ENCODE measurements at places on chromosomes 5 and 9. TPM values are rescaled to one million over a fixed set of nuclear protein-coding genes. Genes with fewer than 3 reads are reported as not detected.

Gene KLHL3
- total RNA-seq: 5.5 TPM

Gene IL17B
- 9.6 TPM for total RNA-seq

Gene DNAI1
- not detected for total RNA-seq

Gene AMACR
- total RNA-seq: 11.4 TPM

Gene LYRM7
- 10.7 TPM for total RNA-seq

Gene GPR151
- total RNA-seq: not detected

Gene UNC5A
- not detected for total RNA-seq

Gene ZNF483
- total RNA-seq: 19.7 TPM

DNA sequence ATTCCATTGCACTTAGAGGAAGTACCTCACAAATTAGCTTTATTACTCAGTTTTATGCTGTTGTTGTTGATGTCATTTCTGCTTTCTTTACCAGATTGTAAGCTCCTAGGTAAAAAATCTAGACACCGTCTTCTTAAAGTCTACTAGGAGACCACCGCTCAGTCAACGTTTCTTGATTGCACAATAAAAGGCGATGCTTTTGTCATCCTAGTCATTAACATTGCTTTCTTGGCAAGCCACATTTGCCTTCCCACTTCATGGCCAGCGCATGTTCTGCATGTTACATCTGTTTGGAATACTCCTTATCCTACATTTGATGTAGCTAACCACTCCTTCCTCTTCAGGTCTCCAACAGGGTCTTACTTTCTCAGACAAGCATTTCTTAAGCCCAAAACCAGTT, 464.0 kb upstream of the TUSC1 start:
- no peaks in the 10 kb centered on the region for H3K4me1 ChIP-seq
- H3K4me3 ChIP-seq: no peak overlapping the region
- DNase-seq: no peak
- no peak overlapping the region for H3K27ac ChIP-seq

DNA sequence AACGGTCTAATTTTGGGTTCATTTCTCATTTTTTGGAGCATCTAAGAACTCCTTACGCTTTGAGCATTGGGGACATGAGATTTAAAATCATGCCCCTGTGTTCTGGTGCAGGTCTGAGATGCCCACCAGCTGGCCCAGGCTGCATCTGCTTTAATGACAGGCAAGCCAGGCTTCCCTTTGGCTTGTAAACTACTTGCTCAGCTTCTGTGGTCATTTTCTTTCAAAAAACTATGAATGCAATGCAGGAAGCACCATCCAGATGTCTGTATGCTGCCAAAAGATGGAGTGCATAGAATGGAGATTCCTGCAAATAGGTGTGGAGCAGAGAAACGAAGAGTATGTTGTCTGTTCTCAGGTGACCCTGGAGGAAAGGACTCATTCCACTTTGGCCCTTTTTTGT, 399.9 kb upstream of the ADAMTSL1 start:
- no peaks in the 10 kb centered on the region for H3K4me1 ChIP-seq
- H3K36me3 ChIP-seq: no peaks in the 10 kb centered on the region
- H3K4me3 ChIP-seq: no peak overlapping the region
- H3K27ac ChIP-seq: peak overlapping the region; percentile 7
- DNase-seq: no peak

- H3K27ac ChIP-seq: no peak overlapping the region
- H3K36me3 ChIP-seq: no peaks in the 10 kb centered on the region
- H3K4me3 ChIP-seq: no peak overlapping the region
- no peaks in the 10 kb centered on the region for H3K27me3 ChIP-seq
- H3K4me1 ChIP-seq: peaks cover 21% of the 10 kb centered on the region
- no peak for DNase-seq
Observed at GRCh38 chr5:53037141-53037859, 48.1 kb downstream of the ITGA2 start.

DNA sequence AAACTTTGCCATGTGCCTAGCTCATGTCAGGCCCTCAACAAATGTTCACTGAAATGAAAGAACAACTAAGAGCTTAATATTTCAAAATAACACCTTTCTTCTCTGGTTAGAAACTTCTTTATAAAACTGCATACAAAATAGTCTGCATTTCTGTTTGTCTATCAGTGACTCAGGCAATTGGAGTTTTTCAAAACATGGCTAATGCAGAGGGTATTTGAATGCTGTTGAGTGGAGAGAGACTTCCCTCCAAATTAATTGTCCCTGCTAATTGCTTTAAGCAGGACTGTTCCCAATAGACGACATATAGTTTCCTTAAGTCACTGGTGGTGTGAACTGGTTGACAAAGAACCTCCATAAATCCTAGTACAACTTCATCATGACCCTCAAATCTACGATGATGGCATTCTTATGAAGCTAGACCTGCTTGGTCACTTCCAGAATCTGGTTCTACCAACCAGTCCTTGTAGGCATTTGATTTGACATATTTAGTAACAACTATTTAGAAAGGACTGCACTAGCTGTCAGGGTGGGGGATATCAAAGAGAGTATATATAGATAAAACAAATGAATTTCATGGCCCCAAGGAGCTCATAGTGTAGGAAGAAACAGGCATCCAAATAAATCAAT, 84.5 kb downstream of the PRLR start:
- no peaks in the 10 kb centered on the region for H3K27me3 ChIP-seq
- no peaks in the 10 kb centered on the region for H3K36me3 ChIP-seq
- DNase-seq: no peak
- H3K4me3 ChIP-seq: no peak overlapping the region
- H3K27ac ChIP-seq: no peak overlapping the region
- no peaks in the 10 kb centered on the region for H3K4me1 ChIP-seq

DNA sequence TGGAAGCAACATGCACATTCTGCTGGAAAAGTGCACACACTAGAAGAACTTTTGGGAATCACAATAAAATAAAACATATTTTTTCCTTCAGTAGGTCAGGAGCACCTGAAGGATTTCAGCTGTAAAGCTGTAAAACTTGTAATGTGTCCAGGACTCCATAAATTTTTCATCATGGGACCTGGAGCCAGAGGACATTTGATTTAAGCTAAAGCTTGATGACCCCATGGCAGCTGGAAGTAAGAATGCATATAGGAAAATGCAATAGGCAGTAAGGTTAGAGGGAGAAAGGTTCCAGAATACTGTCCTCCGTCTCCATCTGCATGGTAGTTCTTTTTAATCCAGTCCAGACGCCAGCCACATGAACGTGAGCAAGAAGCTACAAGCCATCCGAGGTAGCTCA, 166.0 kb downstream of the ADAMTSL1 start:
- H3K36me3 ChIP-seq: no peaks in the 10 kb centered on the region
- no peaks in the 10 kb centered on the region for H3K27me3 ChIP-seq
- no peak overlapping the region for H3K27ac ChIP-seq
- no peak overlapping the region for H3K4me3 ChIP-seq

GRCh38 chr5:79513704-79514390, at the start of gene HOMER1:
Gene HOMER1, minus strand, starts transcription at chr5:79514134. Its CDS starts 1,360 bp downstream, at chr5:79512774.
- peak within 1 kb of the TSS; percentile 99 for H3K4me3 ChIP-seq
- peak; percentile 90 for DNase-seq
- H3K36me3 ChIP-seq: no peaks in the 10 kb centered on the region
- no peaks in the 10 kb centered on the region for H3K27me3 ChIP-seq
- peak within 1 kb of the TSS; percentile 94 for H3K27ac ChIP-seq

GRCh38 chr5:80223561-80223960, 32.3 kb downstream of the SERINC5 start:
- no peaks in the 10 kb centered on the region for H3K27me3 ChIP-seq
- no peak overlapping the region for H3K4me3 ChIP-seq
- no peak for DNase-seq
- H3K27ac ChIP-seq: no peak overlapping the region
